ENCODE measurements at places on chromosomes 4 and X.

GRCh38 chrX:109760209-109760921 is 27.3 kb upstream of the ACSL4 start:
- no peak for DNase-seq

DNA sequence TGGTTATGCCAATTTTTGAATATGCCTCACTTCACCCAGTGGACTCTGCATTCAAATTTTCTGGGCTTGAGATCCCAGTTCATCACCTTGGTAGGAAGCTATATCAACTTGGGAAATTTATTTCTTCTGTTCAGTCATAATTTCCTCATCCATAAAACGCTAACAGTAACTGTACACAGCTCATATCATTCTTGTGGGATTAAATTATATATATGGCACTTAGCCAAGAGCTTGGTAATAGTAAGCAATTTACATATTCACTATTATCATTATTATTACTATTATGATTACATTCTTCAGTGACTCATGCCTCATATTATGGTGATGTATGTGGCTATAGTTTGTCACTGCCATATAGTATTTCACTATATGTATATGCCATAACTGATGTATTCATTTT is 177.6 kb downstream of the CPE start:
- no peak for DNase-seq

DNA sequence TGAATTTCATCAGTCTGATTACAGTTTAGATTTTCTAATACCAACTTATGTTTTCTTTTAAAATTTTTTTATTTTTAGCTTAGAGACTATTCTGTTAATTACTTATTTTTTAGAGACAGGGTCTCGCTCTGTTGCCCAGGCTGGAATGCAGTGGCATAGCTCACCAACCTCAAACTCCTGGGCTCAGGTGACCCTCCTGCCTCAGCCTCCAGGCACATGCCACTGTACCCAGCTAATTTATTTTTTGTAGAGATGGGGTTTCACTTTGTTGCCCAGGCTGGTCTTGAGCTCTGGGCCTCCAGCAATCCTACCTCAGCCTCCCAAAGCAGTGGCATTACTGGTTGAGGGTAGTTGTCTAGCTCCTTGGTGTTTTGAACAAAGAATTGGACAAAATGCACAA is 102.0 kb downstream of the KLHL8 start:
- DNase-seq, result no peak

- DNase-seq, result no peak
Measured at GRCh38 chr4:106951891-106952290, 84.2 kb downstream of the DKK2 start.

- DNase-seq, result no peak
Measured at GRCh38 chrX:153779891-153780677, 757 bp upstream of the SRPK3 start.

DNA sequence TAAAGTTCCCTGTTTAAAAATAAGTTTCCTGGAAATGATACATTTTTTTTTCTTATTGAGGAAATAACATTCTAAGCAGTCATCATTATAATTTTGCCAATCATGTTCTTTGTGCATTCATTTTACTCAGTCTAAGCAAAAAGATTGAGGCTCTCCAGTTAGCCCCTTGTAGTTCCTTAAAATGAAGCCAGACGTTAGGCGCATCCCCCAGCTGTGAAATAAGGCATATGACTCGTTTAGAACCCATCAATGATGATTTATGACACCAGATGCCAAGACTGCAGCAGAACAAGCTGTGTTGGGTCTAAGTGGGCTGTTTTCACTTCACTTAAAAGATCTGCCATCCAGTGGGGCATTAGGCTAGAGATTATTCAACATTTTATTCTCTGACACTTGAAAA is 17.0 kb downstream of the PDGFC start:
- DNase-seq, result peak; percentile 58

DNA sequence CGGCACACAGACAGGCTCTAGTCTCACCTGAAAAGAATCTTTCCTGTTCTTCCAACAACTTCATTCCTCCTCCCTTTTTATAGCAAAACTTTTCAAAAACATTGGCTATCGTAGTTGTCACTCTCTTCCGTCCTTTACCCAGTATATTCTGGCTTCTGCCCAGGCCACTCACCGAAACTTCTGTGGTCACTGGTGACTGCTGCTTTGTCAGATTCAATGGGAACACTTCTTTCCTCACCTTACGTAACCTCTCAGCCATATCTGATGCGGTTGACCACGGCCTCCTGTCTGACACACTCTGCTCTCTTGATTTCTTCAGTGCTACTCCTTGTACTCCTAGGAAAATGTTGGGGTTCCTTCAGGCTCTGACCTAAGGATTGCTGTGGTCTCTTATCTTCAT is 9.2 kb upstream of the RNF150 start:
- no peak for DNase-seq

GRCh38 chr4:76955182-76955581 is 5.6 kb downstream of the SEPTIN11 start:
- no peak for DNase-seq

- peak; percentile 23 for DNase-seq
Measured at GRCh38 chr4:167221084-167221483, 13.2 kb downstream of the SPOCK3 start.

DNA sequence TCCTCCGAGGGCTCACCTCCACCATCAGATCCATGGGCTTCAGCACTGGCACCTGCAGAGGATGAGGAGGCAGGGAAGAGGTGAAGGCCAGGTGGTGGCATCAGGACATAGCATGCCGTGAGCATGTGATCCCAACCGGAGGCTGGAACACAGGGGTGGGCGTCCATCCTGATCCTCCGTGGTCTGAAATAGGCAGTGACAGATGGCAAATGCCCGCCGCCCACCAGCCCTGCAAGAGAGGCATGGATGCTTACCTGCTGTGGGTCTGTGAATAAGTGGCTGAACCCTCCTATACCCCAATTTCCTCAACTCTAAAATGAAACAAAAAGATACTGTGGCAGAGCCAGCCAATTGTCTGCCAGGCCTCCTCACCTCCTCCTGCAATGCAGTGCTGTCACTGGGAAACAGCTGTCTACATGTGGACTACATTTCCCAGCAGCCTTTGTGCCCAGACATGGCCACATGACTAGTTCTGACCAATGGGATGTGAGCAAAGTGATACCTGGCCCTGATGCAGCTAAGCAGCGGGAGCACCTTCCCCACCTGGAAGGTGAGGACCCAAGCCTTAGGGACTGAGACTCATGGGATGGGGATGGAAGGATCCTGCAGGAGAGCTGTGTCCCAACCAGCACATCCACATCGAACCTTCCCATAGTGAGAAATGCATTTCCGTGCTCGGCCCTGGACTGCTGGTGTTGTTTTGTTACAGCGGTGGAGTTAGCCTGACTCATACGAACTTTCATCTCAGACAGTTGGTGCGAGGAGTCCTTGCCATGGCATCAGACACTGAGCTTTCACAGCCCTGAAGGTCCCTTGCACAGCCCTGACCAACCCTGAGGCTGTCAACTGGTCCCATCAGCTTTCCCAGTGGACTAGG is 99.5 kb downstream of the PPP2R2C start:
- DNase-seq, result no peak

GRCh38 chr4:110630688-110631402 is 8.0 kb upstream of the PITX2 start:
- DNase-seq, result no peak

DNA sequence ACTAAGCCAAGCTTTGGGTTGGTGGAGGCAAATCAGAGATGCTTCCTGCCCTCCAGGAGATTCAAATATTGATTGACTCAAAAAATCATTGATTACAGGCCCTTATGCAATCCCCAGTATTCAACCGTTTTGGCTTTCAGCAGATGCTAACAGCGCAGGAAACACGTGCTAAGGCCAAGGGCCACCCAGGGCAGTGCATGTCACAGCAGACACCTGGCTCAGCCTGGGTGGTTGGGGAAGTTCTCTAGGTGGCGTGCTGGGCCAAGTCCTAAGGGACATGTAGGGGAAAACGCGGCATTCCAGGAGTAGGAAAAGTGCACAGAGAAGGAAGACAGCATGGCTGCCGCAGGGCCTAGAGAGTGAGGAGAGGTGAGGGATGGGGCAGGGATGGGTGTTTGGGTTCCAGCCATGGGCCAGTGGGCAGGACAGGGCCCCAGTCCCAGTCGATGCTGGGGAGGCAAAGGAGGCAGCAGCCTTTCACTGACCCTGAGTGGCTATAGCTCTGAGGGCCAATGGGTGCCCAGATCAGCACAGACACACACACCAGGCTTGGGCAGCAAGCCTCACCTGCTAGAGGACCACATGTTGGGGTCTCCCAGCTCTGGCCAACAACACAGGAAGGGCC is 239.1 kb downstream of the EVC2 start:
- DNase-seq, result no peak

DNA sequence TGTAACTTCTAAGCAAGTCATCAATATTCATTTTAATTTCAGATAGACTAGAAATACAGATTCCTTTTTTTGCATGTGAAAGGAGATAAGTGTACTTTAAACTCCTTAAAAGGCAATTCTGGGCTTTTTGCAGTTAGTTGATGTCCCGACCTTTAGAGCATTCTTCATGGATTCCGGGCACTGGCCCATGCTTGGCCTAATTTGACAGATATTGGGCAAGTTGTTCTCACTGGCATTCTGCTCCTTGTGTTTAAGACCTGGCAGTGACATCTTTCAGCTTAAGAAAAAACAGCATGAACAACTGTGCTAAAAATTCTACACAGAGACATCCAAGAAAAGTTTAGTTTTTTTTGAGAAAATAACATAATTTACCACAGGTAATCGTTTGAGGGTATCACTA is 1037.2 kb downstream of the PCDH18 start:
- no peak for DNase-seq

GRCh38 chr4:151228189-151229119 is 48.5 kb upstream of the PRSS48 start:
- no peak for DNase-seq

DNA sequence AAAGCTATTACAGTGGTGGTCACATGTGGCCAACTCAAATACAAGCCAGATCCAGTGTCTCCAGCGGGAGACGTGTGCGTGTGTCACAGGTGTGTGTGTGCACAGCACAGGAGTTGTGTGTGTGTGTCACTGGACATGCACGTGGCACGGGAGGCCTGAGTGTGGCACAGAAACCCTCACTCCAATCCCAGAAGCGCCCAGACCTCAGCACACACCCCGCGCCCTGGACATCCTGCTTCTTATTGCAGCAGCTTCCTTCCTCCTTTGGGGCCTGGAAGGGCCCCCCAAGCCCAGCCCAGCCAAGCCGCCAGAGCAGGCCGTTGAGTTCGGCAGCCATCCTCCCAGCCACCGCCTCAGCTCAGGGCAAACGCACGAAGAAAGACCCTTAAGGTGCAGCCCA is 37.9 kb downstream of the ACOX3 start:
- peak; percentile 23 for DNase-seq

GRCh38 chr4:25065932-25066590 is 35.3 kb upstream of the LGI2 start:
- no peak for DNase-seq

GRCh38 chrX:71228063-71228642 is 5.1 kb downstream of the GJB1 start:
- DNase-seq, result no peak
